ENCODE measurements at places on chromosomes 5 and 9.

DNA sequence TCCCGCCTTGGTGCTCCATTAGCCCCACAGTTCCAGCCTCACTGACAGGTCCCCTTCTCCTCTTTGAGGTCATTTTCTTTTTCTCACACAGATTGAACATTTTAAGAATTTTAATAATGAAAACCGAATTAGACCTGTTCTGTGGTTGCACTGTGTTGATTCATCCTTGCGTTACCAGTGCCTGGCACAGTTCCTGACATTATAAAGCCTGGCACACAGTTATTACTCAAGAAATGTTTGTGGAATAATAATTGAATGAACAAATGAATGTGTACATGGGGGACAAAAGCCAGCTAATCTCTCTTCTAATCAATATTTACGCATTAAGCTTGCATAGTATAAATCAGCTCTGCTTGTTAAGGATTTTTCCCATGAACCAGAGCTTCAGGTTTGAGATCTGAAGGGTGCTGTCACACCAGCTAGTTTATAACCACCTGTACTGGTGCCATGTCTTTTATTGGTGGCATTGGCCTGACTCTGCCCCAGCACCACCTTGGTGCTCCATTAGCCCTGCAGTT is 80.0 kb downstream of the SV2C start:
- no peak for DNase-seq

GRCh38 chr9:130394320-130394719 is 50.4 kb upstream of the ASS1 start:
- DNase-seq: no peak

DNA sequence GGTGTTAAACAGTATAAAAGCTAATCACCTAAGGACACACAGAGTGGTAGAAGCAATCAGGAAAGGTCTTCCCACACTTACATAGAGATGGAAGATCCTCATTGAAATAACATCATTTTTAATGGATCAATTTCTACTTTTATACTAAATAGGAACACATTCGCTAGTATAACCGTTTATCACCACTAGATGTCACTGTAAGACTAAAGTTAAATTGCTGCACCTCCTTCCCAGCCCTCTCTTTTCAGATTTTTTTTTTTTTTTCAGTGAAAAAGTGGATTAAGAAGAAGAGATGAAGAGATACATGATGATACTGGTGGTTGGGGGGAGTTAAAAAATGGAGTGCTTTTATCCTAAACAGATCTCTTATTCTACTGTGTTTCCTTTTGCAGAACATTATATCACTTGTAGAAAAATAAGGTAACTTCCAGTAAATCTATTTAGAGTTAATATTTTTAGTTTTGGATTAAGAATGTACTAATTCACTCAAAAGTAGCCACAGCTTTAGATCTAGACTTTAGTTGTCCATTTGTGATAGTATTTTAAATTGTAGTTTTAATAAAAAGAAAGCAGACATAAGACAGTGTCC is 116.9 kb upstream of the ARRDC3 start:
- DNase-seq: no peak

DNA sequence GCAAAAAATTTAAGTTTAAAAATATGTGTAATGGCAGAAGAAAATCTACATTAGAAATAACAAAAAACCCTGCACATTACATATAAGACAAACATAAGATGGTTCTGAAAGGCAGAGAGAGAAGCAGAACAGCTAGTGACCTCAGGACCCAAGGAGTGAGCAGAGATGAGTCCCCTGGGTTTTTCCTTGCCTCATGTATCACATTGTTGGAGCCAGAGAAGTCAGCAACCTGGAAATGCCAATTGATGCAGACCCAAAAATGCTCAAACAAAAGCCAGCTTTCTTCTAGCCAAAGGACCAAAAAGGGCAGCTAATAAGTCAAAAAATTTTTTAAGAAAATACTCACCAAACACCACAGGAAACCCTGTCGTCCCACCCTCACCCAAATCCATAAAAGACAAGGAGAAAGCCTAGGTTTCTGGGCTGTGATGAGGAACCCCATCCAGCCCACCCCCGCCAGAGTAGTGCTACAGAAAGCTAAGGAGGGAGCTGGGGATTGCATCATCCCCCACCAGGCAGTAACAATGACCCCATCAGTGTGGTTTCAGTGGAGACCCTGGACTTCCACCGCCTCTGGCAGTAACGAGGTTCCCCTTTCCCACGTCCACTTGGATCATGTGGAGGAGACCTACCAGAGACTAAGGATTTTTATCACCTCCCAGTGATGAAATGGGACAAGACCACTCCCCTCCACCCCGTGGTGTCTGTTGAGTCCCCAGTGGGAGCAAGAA is 17.6 kb downstream of the DENND1A start:
- no peak for DNase-seq

GRCh38 chr5:142823806-142824205 is 53.6 kb downstream of the ARHGAP26 start:
- no peak for DNase-seq

DNA sequence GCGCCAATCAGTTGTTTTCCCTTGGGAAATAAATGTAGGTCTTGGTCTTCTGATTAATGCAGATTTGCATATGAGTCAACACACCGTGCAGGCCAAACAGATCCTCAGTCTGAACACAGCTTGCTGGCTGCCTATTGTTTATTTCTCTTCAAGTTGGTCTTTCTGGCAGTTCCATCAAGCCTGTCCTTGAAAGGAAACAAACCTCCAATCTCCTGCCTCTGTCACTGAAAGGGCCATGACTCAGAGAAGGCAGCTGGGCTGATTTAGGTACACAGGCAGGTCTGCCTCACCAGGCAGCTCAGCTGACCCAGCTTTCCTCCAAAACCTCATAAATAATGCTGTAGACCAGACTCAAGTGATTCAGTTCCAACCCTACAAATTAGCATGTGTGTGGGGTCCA is 175.9 kb downstream of the MAN2A1 start:
- DNase-seq: no peak

DNA sequence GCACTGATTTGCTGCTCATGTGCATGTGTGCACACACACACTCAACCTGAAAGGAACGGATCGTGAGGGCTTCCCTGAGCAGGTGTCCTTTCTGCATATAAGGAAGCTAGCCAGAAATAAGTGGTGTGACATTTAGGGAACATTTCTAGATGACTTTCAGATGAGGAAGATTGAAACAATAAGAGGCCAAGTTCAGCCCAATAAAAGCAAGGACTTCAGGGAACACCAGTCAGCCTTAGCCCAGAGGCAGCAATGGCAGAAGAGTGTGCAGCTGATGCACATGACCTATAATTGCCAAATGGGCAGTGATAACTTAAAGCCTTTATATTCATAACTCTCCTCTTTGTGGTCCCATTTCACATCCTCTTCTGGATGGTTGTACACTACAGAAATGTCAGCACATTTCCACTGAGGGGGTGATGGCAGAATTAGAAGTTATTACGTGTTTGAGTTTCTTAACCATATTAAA is 255.5 kb downstream of the TRIM32 start:
- no peak for DNase-seq

DNA sequence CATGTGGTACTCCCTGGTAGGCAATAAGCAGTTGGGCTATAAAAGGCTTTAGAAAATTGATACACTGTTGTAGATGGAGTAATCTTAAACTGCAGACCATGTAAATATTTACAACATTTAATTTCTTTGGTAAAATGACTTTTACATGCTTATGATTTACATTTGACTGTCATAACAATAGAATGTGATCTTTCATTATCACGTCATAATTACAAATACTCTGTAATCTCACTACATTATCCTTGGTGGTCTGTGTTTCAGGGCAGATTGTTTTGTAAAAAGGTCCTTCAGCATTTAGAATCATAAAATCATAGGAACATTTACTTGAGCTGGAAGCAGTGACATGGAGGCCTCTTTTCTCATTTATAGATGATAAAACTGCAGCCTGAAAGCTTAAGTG is 73.3 kb upstream of the PRRC1 start:
- DNase-seq: no peak

GRCh38 chr5:113043491-113043931 is 66.9 kb downstream of the DCP2 start:
- DNase-seq: no peak

GRCh38 chr9:68714416-68715180 is 9.6 kb downstream of the PIP5K1B start:
- no peak for DNase-seq

- DNase-seq: no peak
These were observed 4.2 kb downstream of the SLC1A3 start for GRCh38 chr5:36610621-36611020.

GRCh38 chr9:111253742-111254437 is 76.1 kb downstream of the OR2K2 start:
- DNase-seq: no peak

DNA sequence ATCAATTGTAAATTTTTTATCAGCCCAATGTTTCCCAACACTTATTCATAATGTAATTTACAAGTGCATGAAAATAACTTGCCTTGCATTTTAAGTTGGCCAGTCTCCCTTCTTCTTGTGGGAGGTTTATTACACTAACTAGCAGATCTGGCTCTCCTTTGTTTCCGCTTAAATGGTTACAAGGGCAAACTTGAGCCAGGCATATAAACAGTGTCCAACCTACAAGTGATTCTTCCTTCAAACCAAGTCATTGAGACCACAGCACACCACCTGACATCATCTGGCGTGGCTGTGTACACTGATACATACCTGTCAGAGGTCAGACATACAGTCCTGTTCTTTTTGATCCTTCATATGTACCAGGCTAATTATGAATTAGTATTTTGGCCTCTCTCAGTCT is 80.1 kb downstream of the ALDH1A1 start:
- no peak for DNase-seq

DNA sequence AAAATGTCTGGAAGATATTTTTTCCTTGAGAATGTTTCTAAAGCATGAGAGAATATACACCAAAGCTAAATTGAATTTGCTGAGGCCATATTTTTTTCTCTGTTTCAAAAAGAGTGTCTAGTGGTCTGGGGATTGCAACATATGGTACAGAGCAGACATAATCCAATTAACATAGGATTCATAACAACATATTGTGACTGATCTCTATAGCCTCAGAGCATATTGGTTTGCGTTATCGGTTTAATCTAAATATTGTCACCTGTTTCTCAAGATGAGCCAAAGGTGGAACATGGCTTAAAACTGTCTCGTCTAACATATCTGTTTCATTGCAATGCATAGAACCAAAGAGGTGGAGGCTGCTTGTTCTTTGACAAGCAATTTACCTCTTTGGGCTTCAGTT is 3.9 kb downstream of the PPP3R2 start:
- no peak for DNase-seq

DNA sequence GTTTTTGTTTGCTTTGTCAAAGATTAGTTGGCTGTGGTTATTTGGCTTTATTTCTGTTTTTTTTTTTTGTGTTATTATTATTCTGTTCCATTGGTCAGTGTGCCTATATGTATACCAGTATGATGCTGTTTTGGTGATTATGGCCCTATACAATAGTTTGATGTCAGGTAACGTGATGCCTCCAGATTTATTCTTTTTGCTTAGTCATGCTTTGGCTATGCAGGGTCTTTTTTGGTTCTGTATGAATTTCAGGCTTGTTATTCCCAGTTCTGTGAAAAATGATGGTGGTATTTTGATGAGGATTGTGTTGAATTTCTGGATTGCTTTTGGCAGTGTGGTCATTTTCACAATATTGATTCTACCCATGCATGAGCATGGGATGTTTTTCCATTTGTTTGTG is 312.8 kb downstream of the TAF11L14 start:
- no peak for DNase-seq

- no peak for DNase-seq
These were observed 168.0 kb downstream of the PRDM9 start for GRCh38 chr5:23675456-23675855.

GRCh38 chr9:73026375-73026774 is 73.5 kb upstream of the ALDH1A1 start:
- DNase-seq: no peak

All from stimulated activated CD8-positive, alpha-beta memory T cell treated with anti-CD3 and anti-CD28 coated beads, Interleukin-4, amount 100 ng/mL, for 4 hours (primary cell).